ENCODE measurements at places on chromosomes 5 and 9.

- no peak for DNase-seq
These were observed 70.6 kb downstream of the MAST4 start for GRCh38 chr5:66666778-66667177.

DNA sequence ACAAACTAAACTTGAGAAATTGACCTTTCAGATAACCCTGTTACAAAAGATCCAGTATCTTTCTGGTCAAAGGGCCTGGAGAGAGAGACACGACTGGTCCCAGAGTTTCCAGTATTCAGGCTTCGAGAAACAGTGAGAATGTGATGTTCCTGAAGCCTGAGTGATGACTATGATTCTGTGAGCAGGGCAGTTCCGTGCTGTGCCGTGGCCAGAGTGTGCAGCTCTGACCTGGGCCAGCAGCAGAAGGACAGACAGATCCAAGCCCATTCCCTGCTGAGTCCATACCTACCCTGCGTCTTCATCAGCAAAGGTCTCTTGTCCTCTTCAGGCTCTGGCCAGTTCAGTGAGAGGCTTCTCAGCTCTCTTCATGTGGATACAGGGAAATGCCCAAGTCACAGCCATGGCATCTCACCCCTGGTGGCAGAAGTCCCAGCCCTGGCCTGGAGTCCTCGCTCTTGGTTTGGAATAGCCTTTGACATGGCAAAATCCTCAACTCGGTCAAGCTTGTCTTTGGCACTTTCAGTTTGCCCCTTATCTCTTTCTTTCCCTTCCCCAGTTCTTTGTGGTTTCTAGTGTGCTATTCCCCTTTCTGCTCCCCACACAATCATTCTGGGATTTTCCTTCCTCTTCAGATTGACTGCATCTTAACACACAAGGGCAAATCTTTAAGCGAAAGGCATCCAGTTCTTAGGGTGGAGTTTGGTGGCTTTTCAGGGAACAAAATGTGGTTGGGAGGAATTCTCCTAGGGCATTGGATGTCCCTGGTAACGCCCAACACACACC, 107.7 kb downstream of the LIFR start:
- no peak for DNase-seq

DNA sequence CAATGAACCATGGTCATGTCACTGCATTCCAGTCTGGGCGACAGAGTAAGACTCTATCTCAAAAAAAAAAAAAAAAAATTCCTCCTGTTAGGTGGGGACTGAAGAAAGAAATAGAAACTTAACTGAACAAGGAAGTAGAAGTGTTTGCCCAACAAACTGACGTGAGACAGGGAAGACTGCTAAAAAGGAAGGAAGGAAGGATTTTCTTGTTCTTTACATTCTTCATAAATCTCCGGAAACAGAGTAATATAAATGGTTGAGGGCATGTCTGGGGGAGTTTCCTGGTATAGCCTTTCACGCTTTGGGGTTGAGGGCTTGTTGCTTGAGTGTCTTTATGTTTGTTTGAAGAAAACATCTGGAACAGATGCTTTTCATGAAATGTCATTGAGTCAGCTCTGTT, 3.1 kb downstream of the TOR1B start:
- no peak for DNase-seq

DNA sequence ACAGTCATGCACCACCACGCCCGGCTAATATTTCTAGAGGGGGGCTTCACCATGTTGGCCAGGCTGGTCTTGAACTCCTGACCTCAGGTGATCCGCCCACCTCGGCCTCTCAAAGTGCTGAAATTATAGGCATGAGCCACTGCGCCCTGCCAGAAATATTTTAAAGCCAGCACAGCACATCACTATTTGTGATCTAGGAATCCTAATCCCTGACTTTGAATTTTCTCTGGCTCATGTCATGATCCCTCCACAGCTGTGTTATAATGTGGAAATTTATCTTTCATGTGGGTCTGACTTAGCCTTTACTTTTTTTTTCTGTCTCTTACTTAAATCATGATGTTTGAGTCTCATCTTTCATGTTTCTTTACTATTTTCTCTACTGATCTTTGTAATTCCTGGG, 18.7 kb upstream of the ITGA1 start:
- no peak for DNase-seq

GRCh38 chr5:5348135-5348534, 74.3 kb upstream of the ICE1 start:
- DNase-seq: no peak

DNA sequence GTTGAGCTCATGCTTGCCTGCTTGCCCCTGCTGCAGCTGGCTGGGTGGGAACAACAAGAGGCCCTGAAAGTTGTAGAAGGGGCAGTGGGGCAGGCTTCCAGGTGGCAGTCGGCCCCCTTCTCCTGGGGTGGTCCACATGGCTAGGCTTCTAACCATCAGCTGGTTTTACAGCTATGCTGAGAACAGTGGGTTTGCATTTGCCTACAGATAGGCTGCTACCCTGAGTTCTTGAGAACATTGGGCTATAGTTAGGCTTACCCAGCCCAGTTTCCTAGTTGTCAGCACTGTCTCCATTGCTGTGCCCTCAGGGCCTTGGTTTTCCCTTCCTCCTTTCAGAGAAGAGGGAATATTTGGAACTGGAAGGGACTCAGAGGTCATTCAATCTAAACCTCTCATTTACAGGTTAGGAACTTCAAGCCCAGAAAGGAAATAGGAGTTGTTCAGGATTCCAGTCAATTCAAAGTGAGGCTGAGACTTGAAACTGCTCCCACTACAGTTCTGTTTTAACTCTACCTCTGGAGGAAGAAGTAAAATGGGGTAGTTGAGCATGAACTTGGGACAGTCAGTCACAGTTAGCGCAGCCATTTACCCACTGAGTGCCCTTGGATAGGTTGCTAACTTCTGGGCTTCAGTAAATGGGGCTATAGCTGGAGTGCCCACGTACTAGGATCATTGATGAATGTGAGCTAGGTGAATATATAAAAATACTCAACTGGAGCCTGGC, 11.5 kb downstream of the LARP1 start:
- no peak for DNase-seq

GRCh38 chr9:105039175-105039799, 111.3 kb upstream of the ABCA1 start:
- DNase-seq: no peak

DNA sequence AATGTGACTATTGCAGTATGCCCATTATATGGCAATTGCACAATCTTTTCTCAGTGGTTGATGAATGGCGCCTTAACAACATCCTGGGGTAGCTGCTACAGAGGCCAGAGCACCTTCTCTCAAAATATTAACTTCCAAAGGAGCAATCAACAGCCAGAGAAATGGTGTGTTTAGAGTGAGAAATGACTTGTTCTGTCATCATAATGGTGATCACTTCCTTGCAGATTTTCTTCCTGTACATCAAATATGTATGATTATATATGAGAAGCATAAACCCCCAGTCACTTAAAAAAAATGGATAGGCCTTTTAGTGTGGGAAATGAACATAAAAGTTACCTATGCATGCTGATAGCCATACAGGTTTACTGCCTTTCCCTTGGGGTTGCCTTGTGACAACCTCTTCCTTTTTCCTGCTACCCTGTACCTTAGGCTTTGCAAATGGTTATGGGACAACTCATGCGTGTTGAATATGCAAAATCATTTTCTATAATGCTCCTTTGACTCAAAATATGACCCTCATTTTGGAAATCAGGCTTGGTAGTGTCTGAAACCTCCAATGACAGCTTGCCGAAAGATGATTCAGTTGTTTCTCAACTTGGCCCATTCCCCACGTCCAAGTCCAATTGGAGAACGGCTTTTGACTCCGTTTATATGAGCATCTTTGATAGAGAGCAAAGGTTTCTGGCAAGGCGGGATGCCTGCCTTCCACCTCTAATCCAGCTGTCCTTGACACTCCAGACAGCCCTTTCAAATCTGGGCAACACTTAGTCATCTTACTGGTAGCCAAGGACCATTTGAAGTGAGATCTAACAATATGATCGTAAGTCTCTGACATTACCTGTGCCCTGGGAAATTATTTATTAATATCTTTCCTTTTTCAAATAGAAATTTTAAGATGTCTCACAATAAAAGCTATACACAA, 69.3 kb downstream of the SLC1A1 start:
- DNase-seq: no peak

DNA sequence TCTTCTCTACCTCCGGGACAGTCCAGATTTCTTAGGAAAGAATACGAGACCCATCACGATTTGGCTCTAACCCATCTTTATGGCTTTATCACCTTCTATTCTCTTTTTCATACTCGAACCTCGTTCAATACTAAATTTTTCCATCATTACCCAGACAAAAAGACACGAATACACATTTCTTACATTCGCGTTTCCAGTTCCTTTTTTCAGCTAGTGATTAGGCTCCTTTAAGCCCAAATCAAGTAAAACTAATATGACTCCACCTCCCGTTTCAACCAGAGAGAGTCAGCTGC, 506 bp downstream of the ZBTB6 start:
- DNase-seq: no peak

GRCh38 chr9:114574438-114574837, 13.1 kb upstream of the ATP6V1G1 start:
- DNase-seq: no peak

DNA sequence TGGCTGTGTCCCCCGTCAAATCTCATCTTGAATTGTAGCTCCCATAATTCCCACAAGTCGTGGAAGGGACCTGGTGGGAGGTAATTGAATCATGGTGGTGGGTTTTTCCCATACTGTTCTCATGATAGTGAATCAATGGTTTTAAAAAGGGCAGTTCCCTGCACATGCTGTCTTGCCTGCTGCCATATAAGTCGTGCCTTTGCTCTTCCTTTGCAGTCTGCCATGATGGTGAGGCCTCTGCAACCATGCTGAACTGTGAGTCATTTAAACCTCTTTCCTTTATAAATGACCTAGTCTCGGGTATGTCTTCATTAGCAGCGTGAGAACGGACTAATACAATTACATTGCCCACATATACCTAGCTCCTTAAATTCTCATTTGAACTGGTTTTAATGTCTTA, 353.0 kb upstream of the KLF4 start:
- no peak for DNase-seq

GRCh38 chr5:146368137-146368536, 29.5 kb downstream of the POU4F3 start:
- DNase-seq: no peak

GRCh38 chr9:121860213-121860612, 208.8 kb downstream of the DAB2IP start:
- DNase-seq: no peak

DNA sequence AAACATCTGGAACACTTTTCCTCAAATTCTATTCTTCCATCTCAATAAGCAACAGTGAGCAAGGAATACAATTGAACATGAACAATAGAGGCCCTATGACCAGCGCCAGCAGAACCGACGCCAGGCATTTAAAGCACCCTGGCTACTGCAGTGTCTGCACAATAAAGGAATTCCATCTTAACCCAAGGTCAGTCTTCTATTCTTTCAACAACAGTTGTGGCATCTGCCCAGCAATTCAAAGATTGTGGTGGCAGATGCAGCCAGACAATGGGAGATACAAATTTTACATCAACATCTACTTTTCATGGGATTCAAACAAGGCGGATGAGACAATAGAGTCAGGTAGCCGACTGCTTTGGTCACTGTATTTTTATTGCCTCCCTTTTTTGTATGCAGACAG, 65.9 kb downstream of the ELL2 start:
- DNase-seq: no peak

DNA sequence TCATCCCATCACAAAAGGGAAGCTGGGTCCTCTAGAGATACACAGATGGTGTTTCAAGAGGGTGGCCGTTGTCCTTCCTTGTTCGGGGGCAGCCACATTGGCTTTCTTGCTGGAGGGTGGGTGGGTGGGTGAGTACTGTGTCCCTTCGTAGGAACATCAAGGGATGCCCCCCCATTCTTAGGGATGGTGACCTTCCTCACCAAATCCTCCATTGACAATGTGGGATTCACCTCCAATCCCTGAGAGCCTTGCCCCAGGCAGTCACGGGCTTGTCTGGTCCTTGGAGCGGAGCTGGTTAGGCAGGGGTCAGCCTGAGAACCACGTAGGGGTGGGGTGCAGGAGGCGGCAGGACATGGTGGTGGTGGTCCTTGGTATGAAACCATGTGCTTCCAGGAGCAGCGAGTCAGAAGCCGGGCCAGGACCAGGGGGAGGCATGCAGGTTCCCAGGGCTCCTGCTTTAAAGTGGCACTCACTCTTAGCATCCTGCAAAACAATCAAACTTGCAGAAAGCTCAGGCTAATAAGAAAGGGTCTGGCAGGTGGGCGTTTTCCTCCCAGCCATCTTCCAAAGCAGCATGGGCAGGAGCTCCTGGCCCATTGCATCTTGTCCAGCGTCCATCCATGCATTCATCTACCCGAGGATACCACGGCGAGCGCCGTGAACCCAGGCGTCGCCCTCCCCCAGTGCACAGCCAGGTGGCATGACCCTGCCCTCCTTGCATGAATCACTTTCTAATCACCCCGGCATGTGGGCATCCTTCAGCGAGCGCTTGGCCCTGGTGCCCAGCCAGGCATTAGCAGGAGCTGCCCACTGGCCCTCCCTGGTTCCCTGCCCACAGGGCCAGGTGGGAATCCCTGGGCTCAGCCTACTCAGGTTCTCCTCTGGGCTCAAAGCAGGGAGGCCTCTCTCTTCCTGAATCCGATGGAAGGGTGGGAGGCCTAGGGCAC, 76.4 kb downstream of the NTNG2 start:
- DNase-seq: no peak

GRCh38 chr9:133088146-133088750, 26.5 kb downstream of the CEL start:
- DNase-seq: no peak

GRCh38 chr5:14976486-14976885, 104.9 kb upstream of the ANKH start:
- no peak for DNase-seq

All from NCI-H1417 treated with DMSO at 0.1 percent for 48 hours (cell line).